Panc1 (cell line): ENCODE measurements at places on chromosomes 4 and X. TPM values are rescaled to one million over a fixed set of nuclear protein-coding genes. Genes with fewer than 3 reads are reported as not detected.

- DNase-seq: no peak
- no peak overlapping the region for H3K4me3 ChIP-seq
- no peaks in the 10 kb centered on the region for H3K27me3 ChIP-seq
- no peak overlapping the region for H3K27ac ChIP-seq
- no peaks in the 10 kb centered on the region for H3K36me3 ChIP-seq
These were observed 246.9 kb upstream of the GIMD1 start for GRCh38 chr4:106615410-106615945.

- H3K4me1 ChIP-seq: no peaks in the 10 kb centered on the region
- no peak for DNase-seq
- no peaks in the 10 kb centered on the region for H3K27me3 ChIP-seq
These were observed 206.0 kb upstream of the SLC7A11 start for GRCh38 chr4:138448169-138448568.

DNA sequence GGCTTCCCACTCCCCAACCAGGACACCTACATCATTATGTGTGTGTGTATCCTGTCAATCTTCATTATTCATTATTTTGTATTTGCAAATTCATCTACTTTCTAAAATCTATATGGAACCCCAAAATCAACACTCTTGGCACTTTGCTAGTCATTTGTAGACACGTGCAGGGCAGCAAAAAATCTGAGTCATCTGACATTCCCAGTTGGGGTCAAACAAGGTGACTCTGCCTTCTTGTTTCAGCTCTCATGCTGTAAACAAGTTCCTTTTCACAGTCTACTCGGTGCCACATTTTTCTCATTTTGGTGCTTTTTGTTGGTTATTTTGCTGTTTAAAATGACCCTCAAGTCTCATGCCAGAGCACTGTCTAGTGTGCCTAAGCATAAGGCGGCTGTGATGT, 5.9 kb downstream of the MRFAP1L1 start:
- DNase-seq: no peak
- no peak overlapping the region for H3K27ac ChIP-seq
- peaks cover 3% of the 10 kb centered on the region; the same call in 1 of the 2 replicates for H3K4me1 ChIP-seq

- no peak overlapping the region for H3K4me3 ChIP-seq
- no peaks in the 10 kb centered on the region for H3K36me3 ChIP-seq
- no peak for DNase-seq
These were observed 31.5 kb downstream of the GRIA3 start for GRCh38 chrX:123215397-123216089.

GRCh38 chr4:22712105-22712504, 19.4 kb downstream of the GBA3 start:
- no peak overlapping the region for H3K27ac ChIP-seq
- H3K4me3 ChIP-seq: no peak overlapping the region

GRCh38 chrX:69038816-69039215, 126.4 kb downstream of the PJA1 start:
- no peaks in the 10 kb centered on the region for H3K36me3 ChIP-seq
- no peak overlapping the region for H3K4me3 ChIP-seq
- H3K4me1 ChIP-seq: no peaks in the 10 kb centered on the region

- peak overlapping the region; percentile 42; the same call in 1 of the 2 replicates for H3K4me3 ChIP-seq
- H3K4me1 ChIP-seq: no peaks in the 10 kb centered on the region; the same call in 1 of the 2 replicates
- H3K27ac ChIP-seq: peak overlapping the region; percentile 57
- no peaks in the 10 kb centered on the region for H3K27me3 ChIP-seq
- no peak for DNase-seq
These were observed 17.7 kb downstream of the MRFAP1 start for GRCh38 chr4:6658209-6658595.

GRCh38 chr4:126838941-126839679, 793.6 kb upstream of the INTU start:
- DNase-seq: no peak
- no peaks in the 10 kb centered on the region for H3K4me1 ChIP-seq
- H3K27ac ChIP-seq: no peak overlapping the region
- H3K4me3 ChIP-seq: no peak overlapping the region
- no peaks in the 10 kb centered on the region for H3K36me3 ChIP-seq

GRCh38 chrX:5681159-5681558, 547.5 kb downstream of the NLGN4X start:
- H3K36me3 ChIP-seq: no peaks in the 10 kb centered on the region
- DNase-seq: no peak
- no peak overlapping the region for H3K27ac ChIP-seq
- H3K4me1 ChIP-seq: no peaks in the 10 kb centered on the region
- H3K4me3 ChIP-seq: no peak overlapping the region

- no peaks in the 10 kb centered on the region for H3K36me3 ChIP-seq
- no peaks in the 10 kb centered on the region for H3K4me1 ChIP-seq
- no peak overlapping the region for H3K4me3 ChIP-seq
- no peak overlapping the region for H3K27ac ChIP-seq
- no peaks in the 10 kb centered on the region for H3K27me3 ChIP-seq
These were observed 526.0 kb downstream of the MID1IP1 start for GRCh38 chrX:39327255-39327654.

DNA sequence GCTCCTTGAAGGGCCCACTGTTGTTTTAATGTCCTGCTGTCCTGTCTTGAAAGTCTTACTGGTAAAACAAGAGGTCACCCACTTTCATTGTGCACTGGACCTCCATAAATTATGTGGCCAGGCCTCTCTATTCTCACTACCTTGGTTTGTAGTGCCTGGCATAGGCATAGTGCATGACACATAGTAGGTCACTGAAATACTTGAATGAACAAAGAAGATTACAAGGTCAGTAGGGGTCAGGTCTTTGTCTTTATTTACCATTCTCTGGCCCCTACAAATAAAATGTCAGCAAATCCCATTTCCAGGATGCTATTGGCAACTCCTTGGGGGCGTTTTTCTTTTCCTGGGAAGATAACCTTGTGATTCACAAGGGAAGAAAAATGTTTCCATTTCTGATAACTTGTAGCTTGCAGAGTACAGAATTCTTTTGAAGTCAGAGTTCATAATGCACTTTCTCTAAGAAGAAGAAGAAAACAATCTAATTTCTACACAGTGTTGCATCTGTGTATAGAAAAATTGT, 1.4 kb downstream of the PGM2 start:
- H3K36me3 ChIP-seq: no peaks in the 10 kb centered on the region
- H3K27ac ChIP-seq: no peak overlapping the region
- H3K4me1 ChIP-seq: peaks cover 3% of the 10 kb centered on the region; the same call in 1 of the 2 replicates
- H3K4me3 ChIP-seq: no peak overlapping the region
- DNase-seq: no peak
- H3K27me3 ChIP-seq: no peaks in the 10 kb centered on the region

GRCh38 chr4:61493041-61493440, 292.9 kb downstream of the ADGRL3 start:
- no peaks in the 10 kb centered on the region for H3K4me1 ChIP-seq
- H3K4me3 ChIP-seq: no peak overlapping the region
- no peaks in the 10 kb centered on the region for H3K27me3 ChIP-seq
- H3K36me3 ChIP-seq: no peaks in the 10 kb centered on the region
- DNase-seq: no peak
- H3K27ac ChIP-seq: no peak overlapping the region

- no peak overlapping the region for H3K27ac ChIP-seq
- no peaks in the 10 kb centered on the region for H3K27me3 ChIP-seq
- DNase-seq: peak; percentile 17
- H3K4me3 ChIP-seq: no peak overlapping the region
- no peaks in the 10 kb centered on the region for H3K36me3 ChIP-seq
These were observed 10.2 kb upstream of the KCNE5 start for GRCh38 chrX:109635146-109635545.

DNA sequence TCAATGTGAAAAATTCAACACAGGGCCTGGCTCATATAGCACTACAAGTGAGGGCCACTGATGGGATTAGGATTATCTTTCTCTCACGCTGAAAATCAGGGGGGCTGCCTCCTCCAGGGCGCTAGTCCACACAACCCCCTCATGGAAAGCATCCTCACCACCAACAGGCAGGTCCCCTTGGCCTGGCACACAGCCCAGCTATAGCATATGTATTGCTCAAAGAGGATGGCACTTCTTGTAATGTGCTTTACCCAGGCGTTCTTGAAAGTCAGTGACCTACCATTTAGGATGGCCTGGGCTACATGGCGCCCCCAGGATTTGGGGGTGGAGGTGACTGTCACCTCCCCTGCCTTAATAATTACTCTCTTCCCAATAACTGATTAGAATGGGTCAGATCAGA, 71.0 kb upstream of the LSM6 start:
- DNase-seq: no peak
- no peaks in the 10 kb centered on the region for H3K4me1 ChIP-seq
- H3K27me3 ChIP-seq: no peaks in the 10 kb centered on the region
- H3K36me3 ChIP-seq: no peaks in the 10 kb centered on the region

DNA sequence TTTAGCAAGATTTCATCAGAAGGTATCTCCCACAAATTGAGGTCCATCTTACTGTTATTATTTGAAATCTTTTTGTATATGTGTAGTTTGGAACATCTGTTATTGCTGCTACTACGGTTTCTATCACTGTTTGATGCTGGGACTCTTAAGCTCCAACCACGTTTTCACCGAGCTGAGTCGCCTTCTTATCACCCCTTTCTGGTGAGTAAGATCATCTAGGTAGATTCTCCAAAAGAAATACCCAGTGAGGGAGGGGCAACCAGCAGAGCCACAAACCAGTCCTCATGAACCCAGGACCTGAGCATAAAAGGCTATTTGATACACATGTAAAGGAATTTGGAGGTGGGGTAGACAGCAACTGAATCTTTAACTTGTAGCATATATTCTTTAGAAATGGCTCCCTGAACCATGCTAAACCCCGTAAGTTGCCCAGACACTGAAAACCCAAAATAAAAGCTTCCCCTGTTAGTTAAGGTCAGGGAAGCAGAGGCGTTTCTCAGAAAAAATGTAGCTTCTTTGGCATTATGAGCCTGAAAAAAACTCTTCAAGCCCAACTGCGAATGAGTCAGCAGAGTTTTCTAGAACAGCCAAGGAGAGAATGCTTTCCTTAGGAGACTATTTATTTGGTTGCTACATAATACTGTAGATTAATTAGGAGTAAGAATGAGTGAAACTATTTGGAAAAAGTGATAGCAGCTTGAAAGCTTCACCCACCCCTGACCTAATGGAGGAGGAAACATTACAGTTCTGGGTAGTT, 53.8 kb upstream of the ATXN3L start:
- H3K4me3 ChIP-seq: no peak overlapping the region
- H3K27me3 ChIP-seq: no peaks in the 10 kb centered on the region
- no peaks in the 10 kb centered on the region for H3K4me1 ChIP-seq
- H3K27ac ChIP-seq: no peak overlapping the region
- no peaks in the 10 kb centered on the region for H3K36me3 ChIP-seq

- H3K4me3 ChIP-seq: no peak overlapping the region
- no peaks in the 10 kb centered on the region for H3K36me3 ChIP-seq
- no peaks in the 10 kb centered on the region for H3K27me3 ChIP-seq
- no peak for DNase-seq
These were observed 137.0 kb downstream of the KCNIP4 start for GRCh38 chr4:21811565-21811964.

- H3K36me3 ChIP-seq: no peaks in the 10 kb centered on the region
- no peak for DNase-seq
- no peak overlapping the region for H3K27ac ChIP-seq
- H3K4me1 ChIP-seq: no peaks in the 10 kb centered on the region
These were observed 25.6 kb downstream of the MAEA start for GRCh38 chr4:1315306-1315705.

GRCh38 chrX:2489446-2490445, 11.0 kb downstream of the DHRSX start:
- no peak overlapping the region for H3K27ac ChIP-seq
- H3K4me1 ChIP-seq: no peaks in the 10 kb centered on the region

DNA sequence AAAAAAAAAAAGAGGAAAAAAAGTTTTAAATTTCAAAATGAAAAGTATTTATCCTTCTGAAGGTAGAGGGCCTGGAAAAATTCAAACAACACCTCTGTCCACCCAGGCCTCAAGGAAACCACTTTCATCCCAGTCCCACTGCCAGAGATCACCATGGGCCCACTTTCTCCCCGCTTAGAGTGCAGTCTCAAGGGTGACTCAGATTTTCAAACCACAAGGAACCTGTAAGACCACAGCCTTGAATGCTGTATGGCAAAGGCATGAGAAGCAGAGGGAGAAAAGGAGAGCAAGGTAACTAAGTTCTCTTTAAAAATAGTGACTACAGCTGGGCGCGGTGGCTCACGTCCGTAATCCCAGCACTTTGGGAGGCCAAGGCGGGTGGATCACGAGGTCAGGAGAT, 87.9 kb upstream of the PACRGL start:
- no peaks in the 10 kb centered on the region for H3K4me1 ChIP-seq
- H3K27me3 ChIP-seq: no peaks in the 10 kb centered on the region
- H3K36me3 ChIP-seq: no peaks in the 10 kb centered on the region
- no peak overlapping the region for H3K4me3 ChIP-seq

- H3K27ac ChIP-seq: no peak overlapping the region
- no peaks in the 10 kb centered on the region for H3K4me1 ChIP-seq
- DNase-seq: no peak
- H3K27me3 ChIP-seq: no peaks in the 10 kb centered on the region
- no peak overlapping the region for H3K4me3 ChIP-seq
- H3K36me3 ChIP-seq: no peaks in the 10 kb centered on the region
These were observed 48.0 kb downstream of the RAPGEF2 start for GRCh38 chr4:159150821-159151390.

DNA sequence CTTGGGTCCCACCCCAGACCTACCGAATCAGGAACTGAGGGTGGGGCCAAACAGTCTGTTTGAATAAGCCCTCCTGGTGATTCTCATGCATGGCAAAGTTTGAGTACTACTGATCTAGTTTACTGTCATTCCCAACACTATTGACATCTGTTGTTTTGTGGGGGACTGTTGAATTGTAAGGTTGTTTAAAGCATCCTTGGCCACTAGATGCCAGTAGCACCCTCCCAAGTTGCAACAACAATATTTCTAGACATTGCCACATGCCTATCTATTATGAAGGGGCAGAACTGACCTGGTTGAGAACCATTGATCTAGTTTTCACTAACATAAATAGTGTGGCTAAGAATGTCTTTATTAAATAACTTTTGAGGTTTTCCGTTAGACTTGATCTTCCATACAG, 15.1 kb downstream of the TAF9B start:
- peaks cover 53% of the 10 kb centered on the region for H3K36me3 ChIP-seq
- H3K27me3 ChIP-seq: no peaks in the 10 kb centered on the region
- no peak overlapping the region for H3K27ac ChIP-seq
- H3K4me3 ChIP-seq: no peak overlapping the region
- H3K4me1 ChIP-seq: no peaks in the 10 kb centered on the region

DNA sequence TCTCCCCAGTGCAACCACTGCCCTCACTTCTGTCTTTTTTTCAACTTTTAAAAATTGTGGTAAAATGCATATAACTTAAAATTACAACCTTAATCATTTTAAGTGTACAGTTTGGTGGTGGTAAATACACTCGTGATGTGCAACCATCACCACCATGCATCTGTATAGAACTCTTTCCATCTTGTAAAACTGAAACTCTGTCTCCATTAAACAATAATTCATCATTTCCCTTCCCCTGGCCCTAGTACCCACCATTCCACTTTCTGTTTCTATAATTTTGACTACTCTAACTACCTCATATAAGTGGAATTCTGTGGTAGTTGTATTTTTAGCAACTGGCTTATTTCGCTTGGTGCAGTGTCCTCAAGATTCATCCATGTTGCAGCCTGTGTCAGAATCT, 6.8 kb upstream of the CTBP1 start:
- H3K4me1 ChIP-seq: no peaks in the 10 kb centered on the region
- no peak overlapping the region for H3K27ac ChIP-seq
- no peaks in the 10 kb centered on the region for H3K36me3 ChIP-seq
- DNase-seq: no peak
- no peaks in the 10 kb centered on the region for H3K27me3 ChIP-seq

Gene LETM1
- total RNA-seq: 67.6 TPM

Gene ASB12
- total RNA-seq: not detected

Gene BMX
- not detected for total RNA-seq

Gene SPIN2A
- total RNA-seq: 1.3 TPM

Gene ESX1
- total RNA-seq: 2.8 TPM

Gene P2RY4
- not detected for total RNA-seq

Gene GABRQ
- total RNA-seq: 0.03 TPM

Gene DLG3
- total RNA-seq: 3.0 TPM
